ENCODE measurements at places on chromosomes 5 and 9.

- no peak for DNase-seq
Measured at GRCh38 chr5:53170746-53171349, 61.3 kb upstream of the MOCS2 start.

DNA sequence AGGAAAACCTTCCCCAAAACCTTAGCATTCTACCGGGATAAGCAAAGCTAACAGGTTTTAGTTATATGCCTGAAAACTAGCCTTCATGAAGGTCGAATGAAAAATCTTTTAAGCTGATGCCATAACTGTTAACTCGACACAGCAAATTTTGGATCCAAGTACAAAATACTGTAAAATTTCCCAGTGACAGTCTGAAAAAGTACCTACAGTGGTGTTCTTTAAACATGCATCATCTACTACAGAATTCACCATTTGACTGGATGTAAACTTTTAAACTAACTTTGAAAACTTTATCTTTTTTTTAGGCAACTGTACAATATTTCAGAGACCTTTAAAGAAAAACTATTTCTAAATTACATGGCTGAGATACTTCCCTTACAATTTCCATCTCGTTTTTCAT is 791 bp downstream of the RAPGEF6 start:
- no peak for DNase-seq

DNA sequence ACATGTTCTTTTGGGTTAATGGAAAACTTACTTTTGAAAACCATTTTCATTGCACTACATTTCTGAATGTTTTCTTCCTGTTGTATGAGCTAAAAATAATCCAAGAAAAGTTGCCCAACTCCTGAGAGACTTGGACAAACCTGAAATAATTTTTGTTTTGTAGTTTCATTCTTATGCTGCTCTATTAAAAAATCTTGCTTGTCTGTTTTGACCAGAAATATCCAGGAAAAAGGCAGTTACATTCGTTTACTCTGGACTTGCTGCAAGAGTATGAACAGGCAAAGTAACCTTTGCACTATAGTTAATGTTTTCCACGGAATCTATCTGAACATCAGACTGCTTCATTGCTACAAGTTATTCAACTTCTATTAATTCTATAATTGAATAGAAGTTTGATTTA is 200.1 kb upstream of the DAB2 start:
- no peak for DNase-seq

- DNase-seq: no peak
Measured at GRCh38 chr9:96603305-96604003, 16.2 kb downstream of the CDC14B start.

GRCh38 chr9:297104-297972 is 82.7 kb downstream of the DOCK8 start:
- no peak for DNase-seq

DNA sequence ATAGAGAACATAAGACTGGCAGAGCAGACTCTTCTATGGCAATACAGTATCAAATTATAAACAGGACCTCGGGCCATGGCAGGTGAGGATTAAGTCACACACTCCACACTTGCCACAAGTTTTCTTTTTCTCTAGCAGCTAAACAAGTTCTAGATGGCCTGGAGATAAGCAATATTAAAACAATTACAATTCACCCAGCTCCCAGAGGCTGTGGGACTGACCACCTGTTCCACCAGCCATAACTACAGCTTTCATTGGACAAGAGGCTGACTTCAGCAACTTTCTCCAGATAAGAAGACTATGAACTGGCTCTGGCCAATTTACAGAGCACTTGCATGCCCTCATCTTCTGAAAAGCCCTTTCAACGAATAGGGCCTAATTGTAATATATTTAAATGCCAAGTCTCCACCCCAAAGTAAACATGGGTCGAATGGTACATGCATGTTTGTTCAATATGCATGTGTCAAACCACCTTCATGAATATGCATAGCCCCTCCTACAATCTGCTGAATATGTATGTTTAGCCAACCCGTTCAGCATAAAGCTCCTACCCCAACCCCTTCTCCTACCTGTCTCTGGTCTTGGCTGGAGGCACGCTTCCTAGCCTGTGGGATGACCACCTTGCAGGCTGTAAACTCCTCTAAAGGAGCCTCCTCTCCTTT is 6.1 kb upstream of the CFAP157 start:
- no peak for DNase-seq

GRCh38 chr9:127904561-127905003 is 5.2 kb upstream of the ST6GALNAC6 start:
- DNase-seq: no peak

DNA sequence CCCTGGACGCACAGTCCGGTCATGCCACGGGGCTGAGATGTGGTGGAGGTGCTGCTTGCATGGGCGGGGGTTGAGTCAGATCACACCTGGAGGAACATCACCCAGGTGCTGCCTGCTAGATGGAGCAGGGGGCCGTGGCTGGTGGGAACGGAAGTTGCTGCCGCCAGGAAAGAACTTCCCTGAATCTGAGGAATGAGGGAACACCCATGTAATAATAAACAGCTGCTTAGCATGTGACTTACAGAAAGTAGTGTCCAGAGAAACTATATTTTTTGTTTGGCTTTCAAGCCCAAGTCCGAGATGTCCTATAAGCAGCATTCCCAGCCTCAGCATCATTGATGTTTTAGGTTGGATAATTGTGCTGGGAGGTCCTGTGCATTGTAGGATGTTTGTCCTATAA is 27.1 kb upstream of the FAM240B start:
- DNase-seq: no peak

DNA sequence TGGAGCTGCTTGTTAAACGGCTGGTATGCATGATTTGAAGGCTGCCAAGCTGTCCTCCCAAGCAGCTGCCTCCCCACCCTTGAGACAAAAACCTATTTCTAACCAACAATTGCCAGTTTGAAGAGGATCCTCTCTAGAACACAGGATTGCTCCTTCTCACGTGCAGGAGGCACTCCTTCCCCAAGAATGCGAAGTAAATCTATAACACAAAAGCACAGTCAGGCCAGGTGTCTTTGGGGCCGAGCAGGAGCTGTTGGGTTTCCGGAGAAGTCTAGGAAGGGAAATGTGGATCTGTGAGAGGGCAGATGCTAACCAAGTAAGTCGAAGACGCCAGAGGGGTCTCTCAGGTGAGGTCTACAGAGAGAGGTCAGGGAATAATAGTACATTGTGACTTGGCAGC is 35.4 kb upstream of the GNPDA1 start:
- no peak for DNase-seq

DNA sequence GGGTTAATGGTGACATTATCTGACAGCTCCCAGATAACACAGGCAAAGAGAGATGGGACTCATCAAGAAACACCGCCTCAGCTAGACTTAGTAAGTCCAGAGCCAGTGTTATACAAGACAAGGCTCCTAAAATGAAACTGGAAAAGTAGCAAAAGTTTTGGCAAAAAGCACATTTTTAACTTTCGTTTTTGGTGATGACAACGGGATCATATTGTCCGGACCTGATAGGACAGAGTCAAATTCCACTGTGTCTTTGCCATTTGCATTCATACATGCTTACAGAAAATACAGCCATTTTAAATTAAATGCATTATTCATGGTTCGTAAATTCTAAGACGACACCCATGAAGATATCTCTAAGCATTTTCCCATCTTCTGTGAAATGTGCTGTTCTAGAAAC is 152.1 kb downstream of the CRB2 start:
- DNase-seq: no peak

DNA sequence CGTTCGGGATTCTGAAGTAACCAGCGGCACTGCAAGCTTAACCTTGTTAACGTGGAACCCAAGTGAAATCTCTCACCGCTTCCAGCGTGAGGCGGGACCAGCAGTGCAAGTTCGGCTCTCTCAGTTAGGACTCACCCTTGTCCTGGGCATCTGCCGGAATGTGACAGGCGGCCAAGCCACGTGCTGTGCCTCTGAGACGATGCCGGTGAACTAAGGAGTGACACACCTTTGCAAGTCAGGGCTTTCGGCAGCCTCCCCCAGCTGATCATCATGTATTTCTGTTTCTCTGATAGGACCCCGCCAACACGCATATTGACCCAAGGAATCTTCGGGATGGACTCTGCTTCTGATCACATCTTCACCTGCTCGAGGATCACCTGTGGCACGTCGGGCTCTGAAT is 415.0 kb upstream of the IRX1 start:
- DNase-seq: no peak

DNA sequence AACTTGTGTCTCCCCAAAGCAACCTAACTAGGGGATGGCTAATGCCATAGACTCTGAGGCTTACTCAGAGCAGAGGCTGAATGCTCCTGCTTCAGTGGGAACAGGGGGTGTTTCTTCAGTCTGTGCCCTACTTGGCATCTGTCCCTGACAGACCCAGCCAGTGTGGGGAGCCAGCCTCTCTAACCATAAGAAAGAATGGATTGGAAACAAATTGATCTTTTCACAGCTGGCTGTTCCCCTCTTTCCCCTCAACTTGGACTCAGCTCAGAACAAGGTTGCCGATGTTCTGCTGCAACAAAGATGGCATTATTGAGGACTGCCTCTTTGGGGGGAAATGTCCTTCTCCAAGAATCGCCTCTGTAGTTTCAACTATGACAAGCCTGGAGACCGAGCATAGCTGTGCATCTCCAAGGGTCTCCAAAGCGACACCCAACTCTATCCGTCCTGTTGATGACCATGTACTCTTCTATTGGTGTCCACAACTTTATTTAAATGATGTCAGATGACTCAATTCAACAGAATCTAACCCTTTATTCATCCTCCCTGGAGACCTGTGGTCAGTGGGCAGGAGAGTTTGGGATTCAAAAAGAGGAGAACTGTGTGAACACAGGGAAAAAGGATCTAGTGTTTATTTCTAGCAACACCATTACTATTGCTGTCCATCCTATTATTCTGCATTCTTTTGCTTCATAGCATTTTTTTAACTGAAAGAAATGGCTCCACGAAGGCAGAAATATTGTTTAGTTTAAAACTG is 24.7 kb upstream of the TNC start:
- no peak for DNase-seq

GRCh38 chr9:72919246-72919945 is 33.5 kb downstream of the ALDH1A1 start:
- no peak for DNase-seq

DNA sequence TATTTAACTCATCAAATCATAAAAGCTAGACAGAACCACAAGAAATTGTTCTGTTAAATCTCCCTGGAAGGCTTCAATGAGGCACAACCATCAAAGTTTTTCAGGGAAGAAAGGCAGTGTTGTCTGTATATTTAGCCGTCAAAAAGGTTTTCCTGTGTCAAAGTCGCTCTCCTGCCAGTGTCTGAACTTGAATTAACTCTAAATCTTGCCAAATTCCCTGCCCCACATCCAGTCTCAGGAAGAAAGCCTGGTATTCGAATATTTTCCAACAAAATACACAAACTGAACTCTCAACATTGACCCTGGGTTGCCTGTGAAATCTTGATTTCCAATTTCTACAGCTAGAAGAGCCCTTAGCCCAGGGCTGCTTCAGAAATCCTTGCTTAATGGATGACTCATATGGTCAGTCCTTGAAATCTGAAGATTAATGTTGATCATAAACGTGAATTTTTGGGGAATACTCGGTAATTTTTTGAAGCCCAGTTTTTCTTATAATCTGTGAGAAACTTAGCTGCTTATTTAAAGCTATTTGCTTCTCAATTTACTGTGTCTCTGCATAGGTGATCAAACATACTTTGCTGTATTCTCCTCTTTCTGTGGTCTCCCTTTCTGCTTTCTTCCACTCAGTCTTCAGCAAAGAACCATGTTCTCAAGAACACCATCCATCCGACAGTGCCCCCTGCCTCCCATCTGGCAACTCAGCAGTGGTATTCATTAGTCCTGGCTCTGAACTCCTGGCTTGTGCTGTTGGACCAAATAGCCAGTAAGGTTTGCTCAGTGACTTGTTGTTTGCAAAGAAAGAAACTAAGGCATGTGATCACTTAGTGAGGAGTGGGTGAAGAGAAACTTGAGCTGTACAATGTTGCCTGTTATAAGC is 58.9 kb downstream of the NREP start:
- no peak for DNase-seq

DNA sequence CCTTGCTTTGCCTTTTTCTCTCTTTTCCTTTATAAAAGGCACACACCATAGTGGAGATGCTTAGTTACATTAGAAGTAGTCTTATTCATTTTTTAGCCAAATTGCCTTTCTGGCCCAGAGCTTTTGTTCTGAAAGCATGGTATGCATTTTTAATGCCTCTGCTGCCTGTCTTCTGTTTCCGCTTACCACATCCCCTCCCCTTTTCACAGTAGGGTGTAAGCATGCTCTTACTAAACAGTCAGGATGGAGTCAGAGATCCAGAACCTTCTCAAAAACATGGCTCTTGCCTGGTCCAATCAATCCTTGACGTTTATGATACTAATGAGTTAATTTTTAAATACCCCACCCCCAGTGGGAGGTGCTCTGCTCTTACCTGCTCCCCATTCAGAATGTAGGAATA is 22.5 kb downstream of the PPP3R2 start:
- DNase-seq: no peak

DNA sequence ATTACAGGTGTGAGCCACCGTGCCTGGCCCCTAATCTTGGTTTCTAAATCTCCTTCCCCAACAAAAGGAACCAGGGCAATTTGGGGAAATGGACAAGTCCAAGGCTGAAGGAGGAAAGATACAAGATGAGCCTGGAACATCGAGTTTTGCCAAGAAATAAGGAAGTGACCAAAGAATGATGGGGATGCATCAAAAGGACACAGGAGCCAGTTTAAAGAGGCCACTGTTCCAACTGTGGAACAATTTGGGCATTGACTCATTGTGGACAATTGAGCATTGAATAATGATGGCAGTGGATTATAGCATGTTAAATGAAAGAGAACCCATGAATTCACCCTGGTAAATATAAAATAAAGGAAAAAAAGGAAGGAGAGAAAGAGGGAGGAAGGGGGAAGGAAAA is 47.5 kb downstream of the DUSP1 start:
- DNase-seq: no peak

- no peak for DNase-seq
Measured at GRCh38 chr9:1050125-1050895, at the start of gene DMRT2. Gene DMRT2 (plus strand): TSS chr9:1050357. CDS start chr9:1051614, 1,257 bp downstream.

DNA sequence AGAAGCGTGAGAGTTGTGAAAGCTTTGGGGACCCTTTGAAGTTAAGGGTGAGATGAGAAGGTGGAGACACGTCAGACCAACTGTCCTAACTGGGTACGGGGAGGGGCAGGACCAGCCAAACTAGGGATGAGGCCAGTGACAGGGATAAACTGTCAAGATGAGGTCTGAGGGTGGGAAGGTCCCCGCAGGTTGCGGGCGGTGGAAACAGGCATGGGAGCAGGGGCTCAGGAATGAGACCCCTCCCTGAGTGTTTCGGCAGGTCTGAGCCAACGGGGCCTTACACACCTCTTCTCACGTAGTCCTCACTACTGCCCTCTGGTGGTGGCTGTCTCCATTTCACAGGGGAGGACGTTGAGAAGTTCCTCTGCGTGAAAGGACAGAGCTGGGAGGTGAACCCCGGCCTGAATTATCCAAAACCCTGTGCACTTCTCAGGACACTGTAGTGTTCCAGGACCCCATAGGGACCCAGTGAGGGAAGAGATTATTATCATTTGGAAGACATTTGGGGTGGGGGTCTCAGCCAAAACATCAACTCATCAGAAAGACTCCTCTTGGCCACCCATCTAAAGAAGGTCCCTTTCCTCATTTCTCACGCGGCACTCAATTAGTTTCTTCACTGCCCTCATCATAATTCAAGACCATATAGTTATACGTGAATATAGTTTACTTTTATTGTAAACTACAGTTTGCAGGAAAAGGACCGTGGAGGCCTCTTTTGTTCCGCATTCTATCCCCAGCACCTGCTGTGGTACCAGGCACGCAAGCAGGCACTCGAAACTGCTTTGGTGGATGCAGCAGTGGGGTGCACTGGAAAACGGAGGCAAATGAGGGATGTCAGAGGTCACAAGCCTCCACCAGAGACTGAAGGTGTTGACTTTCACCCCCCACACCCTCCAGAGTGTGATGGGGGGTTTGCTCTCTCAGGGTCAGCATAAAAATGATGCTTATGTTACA is 21.7 kb upstream of the NANS start:
- peak; percentile 7 for DNase-seq

- DNase-seq: no peak
Measured at GRCh38 chr5:156148301-156148700, 178.7 kb upstream of the SGCD start.

All from NCI-H2107 (cell line).